ENCODE measurements at places on chromosomes 11 and 22. TPM values are rescaled to one million over a fixed set of nuclear protein-coding genes. Genes with fewer than 3 reads are reported as not detected.

GSTP1 gene
- total RNA-seq = 1,026 TPM

NLRP6 gene
- not detected for total RNA-seq

NXPE2 gene
- total RNA-seq = not detected

PHOX2A gene
- total RNA-seq = not detected

CTSW gene
- 0.07 TPM for total RNA-seq

C22orf23 gene
- not detected for total RNA-seq
